ENCODE measurements at places on chromosomes 3 and 15.

GRCh38 chr3:155391104-155391503 is 97.6 kb upstream of the STRIT1 start:
- DNase-seq = no peak

- no peak for DNase-seq
Observed at GRCh38 chr3:54426381-54426780, 304.0 kb downstream of the CACNA2D3 start.

DNA sequence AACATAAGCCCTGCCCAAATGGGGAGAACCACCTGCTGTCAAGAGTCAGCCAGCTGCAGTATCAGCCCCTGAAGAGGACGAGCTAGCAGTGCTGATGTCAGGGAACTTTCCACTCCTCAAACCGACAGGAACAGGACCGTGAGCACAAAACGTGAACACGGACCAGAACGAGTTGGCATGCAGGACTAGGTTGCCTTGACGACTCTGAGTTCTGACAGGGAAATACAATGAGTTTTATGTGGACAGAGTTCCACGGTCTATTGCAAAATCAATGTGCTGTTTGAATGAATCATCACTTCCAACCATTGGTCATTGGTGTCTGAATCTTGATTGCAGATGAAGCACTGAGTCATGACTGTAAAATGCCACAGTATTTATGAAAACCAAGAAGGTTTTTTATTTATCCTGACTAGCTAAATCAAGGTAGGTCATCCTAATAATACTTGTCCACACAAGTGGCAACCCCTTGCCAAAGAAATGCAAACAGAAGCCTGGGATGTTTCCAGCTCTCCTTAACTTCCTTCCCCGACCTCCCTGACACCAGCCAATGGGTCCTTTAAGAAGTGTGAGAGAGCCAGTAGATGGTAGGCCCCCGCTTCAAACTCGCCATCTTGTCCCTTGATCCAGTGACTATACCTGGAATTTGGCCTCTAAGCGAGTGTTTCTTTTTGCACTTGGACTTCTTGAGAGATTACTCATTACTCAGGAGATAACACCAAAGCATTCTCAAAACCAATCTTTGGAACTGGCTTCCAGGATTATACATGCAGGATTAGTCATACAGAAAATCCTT is 119.6 kb downstream of the ASB7 start:
- DNase-seq = peak; percentile 99

DNA sequence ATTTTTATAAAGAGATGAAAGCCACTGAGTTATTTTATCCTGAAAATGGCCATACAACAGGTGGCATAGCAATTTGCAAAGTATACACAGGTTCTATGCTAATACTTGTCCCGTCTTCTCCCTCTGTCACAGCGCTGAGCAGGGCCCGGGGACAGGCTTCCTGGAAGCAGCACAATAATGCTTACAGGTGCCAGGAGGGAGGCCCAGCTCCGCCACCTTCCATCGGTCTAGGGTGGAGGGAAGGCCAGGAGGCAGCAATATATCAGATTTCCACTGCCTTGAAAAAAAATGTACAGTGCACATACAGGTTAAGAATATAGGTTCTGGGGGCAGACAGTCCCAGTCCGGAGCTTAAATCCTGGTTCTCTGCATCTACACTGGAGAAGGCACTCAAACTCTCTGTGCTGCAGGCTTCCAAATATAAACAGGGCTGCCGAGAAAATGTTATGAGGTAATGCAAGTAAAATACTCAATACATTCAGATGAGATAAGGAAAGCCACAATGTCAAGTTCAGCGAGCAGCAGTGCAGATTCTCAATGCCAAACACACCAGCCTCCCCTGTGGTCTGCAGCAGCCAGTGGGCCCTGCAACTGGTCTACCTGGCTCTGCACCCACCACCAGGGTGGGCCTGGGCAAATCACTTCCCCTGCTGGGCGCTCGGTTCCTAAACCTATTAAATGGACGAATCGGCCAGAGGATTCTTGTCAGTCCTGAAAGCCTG is 189.6 kb downstream of the XXYLT1 start:
- no peak for DNase-seq

GRCh38 chr3:126431103-126431534 is 36.4 kb downstream of the CFAP100 start:
- DNase-seq = no peak

DNA sequence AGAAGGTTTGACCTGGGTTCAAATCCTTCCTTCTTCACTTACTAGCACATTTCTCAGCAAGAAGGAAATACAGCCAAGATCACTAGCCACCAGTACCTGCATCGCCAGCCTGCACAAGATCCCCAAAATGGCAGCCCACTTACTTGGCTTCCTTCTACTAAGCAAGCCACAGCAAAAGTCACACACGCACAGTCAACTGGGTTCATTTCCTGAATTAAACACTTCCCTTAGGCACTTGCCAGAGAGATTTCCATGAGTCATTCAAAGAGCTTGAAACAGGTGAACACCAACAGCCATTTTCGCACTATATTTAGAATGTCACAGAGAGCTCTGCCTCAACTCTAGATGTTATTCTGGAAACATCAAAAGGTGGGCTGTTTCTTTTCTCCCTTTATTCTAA is 42.6 kb downstream of the MGLL start:
- no peak for DNase-seq
